Urothelium cell line (cell line): ENCODE measurements at places on chromosomes 4 and X.

DNA sequence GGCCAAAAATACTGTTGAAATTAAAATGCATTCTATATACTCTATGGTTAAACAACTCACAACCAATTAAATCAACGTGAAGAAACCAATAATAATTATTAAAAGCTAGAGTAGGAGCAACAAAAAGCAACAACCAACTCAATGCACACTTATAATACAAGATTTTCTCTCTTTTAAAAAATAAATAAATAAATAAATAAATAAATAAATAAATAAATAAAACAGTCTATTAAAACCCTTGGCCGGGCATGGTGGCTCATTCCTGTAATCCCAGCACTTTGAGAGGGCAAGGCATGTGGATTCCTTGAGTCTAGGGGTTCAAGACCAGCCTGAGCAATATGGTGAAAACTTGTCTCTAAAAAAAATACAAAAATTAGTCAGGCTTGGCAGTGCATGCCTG is 62.7 kb downstream of the ENOX2 start:
- DNase-seq, result no peak

DNA sequence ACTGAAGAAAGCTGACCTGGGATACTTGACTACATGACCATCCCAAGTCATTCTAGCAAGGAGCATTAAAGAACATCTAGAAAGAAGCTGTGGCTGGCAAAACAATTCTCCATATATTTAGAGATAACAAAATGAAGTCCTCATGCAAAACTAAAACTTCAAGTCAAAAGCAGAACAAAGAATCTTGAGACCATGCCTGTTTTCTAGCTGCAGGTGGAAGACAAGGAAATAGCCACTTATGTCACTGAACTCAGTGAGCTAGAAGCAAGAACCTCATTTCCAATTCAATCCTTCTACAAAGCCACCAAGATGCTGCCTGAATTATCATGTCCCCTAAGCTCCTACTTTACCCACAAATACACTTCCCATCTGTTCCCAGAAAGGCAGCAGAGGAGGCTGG is 13.8 kb downstream of the USP46 start:
- no peak for DNase-seq

DNA sequence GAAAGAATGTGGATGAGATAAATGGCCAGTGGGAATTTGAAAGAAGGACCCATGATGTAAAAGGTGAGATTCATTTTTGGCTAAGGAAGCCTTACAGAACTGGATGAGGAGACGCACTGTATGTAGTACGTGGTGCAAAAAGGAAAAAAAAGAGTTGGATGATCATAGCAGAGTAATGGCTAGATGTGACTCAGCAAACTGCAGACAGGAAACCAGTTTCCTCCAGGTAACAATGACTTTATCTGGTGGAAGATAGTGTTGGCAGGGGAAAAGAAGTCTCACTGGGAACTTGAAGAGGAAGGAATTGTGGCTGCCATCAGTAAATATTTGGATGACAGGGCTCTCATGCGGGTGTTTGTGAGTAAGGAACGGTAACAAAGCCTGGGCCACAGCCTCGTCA is 243.2 kb downstream of the CPE start:
- peak; percentile 14 for DNase-seq

DNA sequence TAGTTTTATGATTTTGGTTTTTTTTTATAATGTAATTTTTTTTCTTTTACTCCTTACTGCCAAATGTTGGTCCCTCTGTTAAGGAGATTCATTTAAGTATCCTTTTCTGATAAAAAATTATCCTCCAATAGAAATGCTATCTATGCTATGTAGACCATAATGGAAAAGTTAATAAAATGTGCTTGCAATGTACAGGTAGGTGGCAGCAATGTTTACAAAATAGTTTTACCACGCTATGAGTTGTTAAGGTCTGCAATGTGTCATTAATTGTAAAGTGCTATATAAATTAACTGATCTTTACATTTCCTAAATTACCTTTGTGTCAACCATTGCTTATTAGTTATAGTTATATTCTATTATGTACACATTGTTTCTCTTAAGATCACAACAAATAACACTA is 3.8 kb upstream of the CENPC start:
- no peak for DNase-seq

GRCh38 chr4:123524958-123525628 is 128.5 kb downstream of the SPRY1 start:
- no peak for DNase-seq

DNA sequence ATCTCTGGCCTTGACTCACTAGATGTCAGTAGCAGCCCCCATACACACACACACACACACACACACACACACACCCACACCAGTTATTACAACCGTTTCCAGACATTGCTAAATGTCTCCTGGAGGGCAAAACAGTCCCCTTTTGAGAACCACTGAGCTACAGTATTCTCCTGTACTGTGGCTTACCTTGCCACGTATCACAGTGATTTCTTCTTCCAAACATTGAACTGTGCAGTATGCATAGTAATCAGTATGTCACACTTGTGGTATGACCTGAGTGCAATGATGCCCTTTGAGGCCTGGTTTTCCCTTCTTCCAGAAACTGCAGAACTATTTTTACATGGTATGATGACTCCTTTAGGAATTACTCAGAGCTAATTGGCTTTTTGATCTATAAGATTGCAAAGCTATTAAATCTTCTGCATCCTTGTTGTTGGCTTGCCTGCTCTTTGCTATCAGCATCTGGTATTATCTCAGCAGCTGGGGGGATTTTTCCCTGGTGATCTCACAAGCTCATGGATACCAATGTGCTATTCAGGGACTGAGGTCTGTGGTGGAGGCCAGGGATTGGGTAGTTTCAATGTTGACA is 3.6 kb upstream of the THOC2 start:
- DNase-seq, result no peak

DNA sequence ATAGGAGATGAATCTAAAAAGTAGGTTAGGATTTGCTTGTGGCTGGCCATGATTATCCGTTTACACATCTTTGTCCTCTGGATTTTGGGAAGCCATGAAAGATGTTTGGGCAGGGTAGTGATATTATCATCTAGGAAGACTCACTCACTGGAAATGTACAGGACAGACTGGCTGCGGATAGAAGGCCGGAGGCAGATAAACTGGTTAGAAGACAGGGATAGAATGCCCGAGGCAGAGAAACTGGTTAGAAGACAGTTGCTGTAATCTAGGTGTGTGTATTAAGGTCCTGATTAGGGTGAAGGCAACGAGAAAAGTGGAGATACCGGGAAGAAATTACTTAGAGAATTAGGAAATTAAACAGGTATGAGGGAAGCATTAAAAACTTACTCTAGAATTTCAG is 68.8 kb downstream of the SPRY1 start:
- no peak for DNase-seq

GRCh38 chr4:100289530-100289888 is 99.2 kb upstream of the DDIT4L start:
- DNase-seq, result no peak

DNA sequence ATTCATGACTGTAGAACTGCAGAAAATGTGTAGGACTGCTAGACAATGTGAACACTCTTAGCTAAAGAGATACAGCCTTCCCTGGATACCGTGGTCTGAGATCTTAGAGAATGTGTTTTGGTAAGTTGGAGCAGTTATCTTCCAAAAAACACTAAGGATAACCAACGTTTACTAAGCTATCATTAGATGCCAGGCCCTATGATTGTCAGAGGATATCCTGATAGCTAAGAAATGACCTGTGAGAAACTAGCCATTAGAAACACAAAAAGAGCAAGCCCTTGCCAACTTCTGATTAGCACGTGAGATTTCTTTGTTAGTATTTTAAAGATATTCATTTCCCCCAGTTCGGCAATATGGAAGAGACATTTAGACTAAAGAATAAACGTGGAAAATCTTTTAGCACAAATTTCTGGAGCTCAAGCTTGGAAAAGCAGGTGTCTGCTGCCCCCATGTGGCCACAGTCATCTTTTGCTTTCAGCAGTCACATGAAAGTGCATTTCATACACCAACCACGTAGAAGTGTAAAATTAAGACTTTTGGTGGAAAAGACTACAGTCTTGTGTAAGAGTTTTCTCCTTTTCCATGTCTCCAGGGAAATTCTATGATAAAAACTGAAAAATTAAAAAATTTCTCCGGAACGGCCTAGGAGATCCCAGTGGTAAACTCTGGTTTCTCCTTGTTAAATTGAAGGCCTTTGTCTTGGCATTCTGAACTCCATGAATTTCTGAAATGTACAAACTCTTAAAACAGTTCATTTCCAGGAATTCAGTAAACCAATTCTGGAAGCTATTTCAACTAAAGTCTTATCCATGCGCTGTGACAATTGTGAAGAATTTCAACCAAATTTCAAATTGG is 136.4 kb downstream of the ZNF674 start:
- peak; percentile 43 for DNase-seq

DNA sequence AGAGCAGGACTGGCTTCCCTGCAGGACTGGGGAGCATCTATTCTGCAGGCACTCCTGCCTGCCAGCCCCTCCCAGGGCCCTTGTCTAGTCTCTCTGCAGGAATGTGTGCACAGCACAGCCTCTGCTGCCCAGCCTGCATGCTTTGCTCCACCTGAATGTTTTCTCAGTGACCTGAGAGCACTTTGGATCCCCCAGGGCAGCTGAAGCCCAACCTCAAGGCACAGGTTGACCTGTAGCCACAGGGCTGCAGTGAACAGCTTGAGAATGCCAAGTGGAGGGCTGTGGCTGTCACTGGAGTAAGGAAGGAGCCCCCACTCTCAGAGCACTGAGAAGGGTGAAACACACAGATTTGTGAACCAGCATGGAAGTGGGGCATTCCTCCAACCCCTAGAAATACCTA is 760.2 kb downstream of the STIM2 start:
- no peak for DNase-seq

- DNase-seq, result no peak
Measured at GRCh38 chr4:38236003-38236402, 275.8 kb downstream of the PTTG2 start.

- DNase-seq, result peak; percentile 34
Measured at GRCh38 chr4:153159728-153160221, 44.5 kb upstream of the TRIM2 start.

- no peak for DNase-seq
Measured at GRCh38 chr4:101155945-101156344, 191.4 kb downstream of the PPP3CA start.

DNA sequence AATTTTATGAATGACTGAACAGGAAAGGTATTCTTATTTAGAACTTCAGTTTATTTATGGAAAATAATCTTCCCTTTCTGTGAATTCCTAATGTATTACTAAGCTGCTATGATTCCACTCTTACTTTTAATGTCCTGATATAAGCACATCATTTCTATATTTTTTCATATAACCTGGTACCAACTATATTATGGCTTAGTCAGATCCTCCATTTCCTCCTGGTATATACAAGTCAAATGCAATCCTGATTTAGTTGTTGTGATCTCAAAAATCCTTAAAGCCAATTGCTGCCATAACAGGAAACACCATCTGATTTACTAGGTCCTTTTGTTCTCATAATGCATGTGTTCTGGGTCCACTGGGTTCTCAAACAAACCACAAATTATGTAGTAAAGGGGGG is 26.8 kb downstream of the TRMT2B start:
- no peak for DNase-seq

DNA sequence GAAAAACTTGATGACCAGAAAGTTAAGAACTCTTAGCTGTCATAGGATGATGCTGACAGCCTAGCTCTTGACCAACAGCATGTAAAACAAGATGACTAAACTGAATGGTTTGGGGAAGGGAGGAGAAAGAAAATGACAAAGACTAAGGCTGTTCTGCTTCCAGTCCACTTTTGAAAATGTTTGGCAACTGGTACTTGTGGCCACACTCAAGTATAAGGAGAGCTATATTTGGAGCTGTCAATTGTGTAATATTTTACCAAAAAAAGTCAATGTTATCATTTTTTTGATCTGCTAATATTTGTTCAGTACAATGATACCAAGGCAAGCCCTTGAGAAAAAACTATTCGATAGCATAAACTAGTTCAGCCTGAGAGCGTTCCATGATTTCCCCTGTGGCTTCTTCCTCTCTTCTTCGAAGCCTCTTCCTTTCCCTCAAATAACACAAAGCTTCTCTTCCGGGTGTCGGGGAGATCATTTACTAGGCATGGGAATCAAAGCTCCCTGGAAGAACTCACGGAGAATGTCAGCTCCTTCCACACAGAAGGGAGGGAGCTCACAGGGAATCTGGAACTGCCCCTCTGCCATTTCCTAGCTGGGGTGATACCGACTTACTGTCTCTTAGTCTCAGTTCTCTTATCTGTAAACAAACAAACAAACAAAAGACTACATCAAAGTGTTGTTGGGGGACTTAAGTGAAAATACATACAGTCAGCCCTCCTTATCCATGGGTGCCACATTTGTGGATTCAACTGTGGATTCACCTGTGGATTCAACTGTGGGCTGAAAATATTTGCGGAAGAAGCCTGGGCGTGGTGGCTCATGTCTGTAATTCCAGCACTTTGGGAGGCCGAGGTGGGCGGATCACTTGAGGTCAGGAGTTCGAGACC is 82.6 kb downstream of the SCD5 start:
- no peak for DNase-seq
